ENCODE measurements at places on chromosomes 4 and X. TPM values are rescaled to one million over a fixed set of nuclear protein-coding genes. Genes with fewer than 3 reads are reported as not detected.

GRCh38 chr4:87033902-87034301, 99.1 kb downstream of the AFF1 start:
- DNase-seq, result no peak

- DNase-seq, result no peak
These were observed 223.0 kb downstream of the TACR3 start for GRCh38 chr4:103496800-103497199.

DNA sequence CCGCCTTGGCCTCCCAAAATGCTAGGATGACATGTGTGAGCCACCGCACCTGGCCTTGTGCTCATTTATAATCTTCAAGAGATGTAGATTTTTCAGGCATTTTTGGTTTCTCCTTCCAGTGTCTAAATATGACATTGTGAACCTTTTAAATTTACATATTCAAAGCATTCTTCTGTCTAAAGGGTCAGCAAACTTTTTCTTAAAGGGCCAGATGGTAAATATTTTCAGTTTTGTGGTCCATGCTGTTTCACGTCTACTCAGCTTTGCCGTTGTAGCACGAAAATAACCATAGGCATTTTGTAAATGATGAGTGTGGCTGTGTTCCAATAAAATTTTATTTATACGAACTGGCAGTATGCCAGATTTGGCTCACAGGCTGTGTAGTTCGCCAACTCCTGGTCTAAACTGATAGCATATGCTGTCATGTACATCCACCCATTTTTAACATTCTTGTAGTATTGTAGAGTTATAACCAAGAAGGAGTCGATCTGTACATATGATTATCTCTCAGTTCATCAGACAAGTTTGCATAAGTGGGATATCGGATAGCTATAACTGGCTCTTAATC, 12.7 kb upstream of the GCNA start:
- DNase-seq, result no peak

DNA sequence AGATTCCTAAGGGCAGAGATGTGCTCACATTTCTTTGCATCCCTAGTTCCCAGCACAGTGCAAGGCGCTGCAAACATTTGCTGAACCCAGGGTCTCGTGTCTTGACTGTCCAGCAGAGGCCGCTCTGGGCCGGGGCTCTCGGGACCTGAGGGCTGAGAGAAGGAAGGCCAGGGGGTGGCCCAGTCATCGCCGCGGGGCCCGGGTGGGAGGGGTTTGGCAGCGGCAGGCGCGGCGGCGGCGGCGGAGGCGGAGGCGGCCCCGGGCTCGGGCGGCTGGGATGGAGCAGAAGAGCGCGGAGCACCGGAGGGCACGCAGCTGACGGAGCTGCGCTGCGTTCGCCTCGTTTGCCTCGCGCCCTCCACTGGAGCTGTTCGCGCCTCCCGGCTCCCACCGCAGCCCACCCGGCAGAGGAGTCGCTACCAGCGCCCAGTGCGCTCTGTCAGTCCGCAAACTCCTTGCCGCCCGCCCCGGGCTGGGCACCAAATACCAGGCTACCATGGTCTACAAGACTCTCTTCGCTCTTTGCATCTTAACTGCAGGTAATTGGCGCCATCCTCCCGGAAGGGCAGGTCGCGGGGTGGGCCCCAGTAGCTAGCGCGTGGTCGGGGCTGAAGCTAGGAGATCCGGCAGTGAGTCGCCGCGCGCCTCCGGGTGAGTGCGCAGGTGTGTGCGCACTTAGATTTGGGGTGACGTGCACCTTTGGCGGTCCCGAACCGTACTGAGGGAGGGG, at the start of gene PARM1:
Gene PARM1 (plus strand): TSS at position 285 of the 730 bp plus-strand sequence. CDS start 212 bp downstream, at position 497.
- DNase-seq, result peak; percentile 4

Gene FAM9C
- not detected for polyA plus RNA-seq

Gene ADAMTS3
- 0.03 TPM for polyA plus RNA-seq

- no peak for DNase-seq
These were observed 70.9 kb downstream of the ATXN3L start for GRCh38 chrX:13248867-13249486.

GRCh38 chr4:68145261-68145660, 15.6 kb upstream of the TMPRSS11F start:
- no peak for DNase-seq

GRCh38 chrX:2831471-2832228, 2.9 kb downstream of the GYG2 start:
- DNase-seq, result no peak

GRCh38 chr4:103095080-103095479, 4.6 kb downstream of the BDH2 start:
- no peak for DNase-seq

- no peak for DNase-seq
These were observed 98.4 kb downstream of the RS1 start for GRCh38 chrX:18573556-18573955.

DNA sequence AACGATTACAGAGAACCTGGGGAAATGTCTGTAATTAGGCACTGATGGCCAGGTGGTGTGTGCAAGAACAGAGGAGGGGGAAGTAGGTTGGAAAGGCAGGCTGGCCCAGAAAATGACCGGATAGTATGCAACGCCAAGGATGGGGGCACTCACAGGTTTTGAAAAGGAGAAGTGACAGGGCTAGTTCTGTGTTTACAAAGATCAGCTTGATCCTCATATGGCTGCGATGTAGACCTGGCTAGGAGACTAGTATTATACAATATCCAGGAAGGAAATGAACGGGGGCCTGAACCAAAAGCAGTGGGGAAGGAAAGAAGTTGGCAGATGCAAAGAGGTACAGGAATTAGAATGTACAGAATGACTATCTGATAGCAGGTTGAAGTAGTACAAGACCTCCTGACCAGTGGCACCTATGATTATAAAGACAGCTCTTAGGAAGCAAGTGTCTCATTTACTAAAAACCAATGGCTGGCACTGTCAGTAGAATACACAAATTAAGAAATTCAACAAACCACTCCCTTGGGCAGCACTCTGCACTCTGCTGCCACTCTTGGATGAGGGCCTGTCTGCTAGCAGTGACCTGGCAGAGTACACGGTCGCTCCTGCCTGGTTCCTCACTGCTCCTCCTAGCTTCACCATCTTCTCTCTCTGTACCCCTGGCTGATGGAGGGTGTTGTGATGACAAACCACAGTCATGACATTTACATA, 14.1 kb downstream of the MFAP3L start:
- no peak for DNase-seq

DNA sequence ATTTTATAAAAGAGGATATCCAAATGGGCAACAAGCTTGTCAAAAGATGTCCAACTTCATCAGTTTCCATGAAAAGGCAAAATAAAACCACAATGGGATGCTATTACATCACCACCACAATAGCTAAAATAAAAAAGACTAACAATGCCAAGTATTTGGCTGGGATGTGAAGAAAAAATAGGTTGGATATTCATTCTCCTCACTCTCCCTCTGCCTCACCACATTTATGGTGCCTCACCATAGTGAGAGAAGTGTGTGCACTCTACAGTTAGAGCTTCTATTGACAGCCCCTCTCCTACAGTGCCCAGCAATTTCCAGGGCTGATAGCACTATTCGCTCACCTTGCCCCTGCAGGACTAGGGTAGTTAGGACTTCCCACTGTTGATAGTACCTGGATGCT, 25.5 kb downstream of the VEGFC start:
- no peak for DNase-seq

Gene ZFP42
- polyA plus RNA-seq, result 3.4 TPM

Gene ASB9
- 0.66 TPM for polyA plus RNA-seq

- DNase-seq, result no peak
These were observed 10.2 kb upstream of the MAOB start for GRCh38 chrX:43892336-43892870.

Gene HUWE1
- polyA plus RNA-seq, result 53.6 TPM

Gene MAGEB17
- polyA plus RNA-seq, result not detected

Gene NUP62CL
- polyA plus RNA-seq, result 2.6 TPM

DNA sequence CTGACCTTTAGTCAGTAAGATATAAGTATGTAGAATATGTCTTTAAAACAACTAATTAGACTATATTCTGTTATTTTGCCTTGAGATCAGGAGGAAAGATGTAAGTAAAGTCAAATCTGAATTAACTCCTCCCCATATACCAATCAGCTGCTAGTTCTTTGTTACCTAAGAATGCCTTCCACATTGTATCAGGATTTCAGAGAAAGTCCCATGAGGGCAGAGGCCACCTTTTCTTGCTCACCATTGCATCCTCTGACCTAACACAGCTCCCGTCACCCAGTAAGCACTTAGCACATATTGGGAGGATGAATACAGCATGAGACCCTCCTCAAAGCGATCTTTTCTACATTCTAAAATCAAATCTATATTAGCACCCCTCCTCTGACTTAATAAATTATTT, 87.0 kb downstream of the COL25A1 start:
- DNase-seq, result no peak

- DNase-seq, result no peak
These were observed 280.3 kb downstream of the INPP4B start for GRCh38 chr4:142565771-142566170.

DNA sequence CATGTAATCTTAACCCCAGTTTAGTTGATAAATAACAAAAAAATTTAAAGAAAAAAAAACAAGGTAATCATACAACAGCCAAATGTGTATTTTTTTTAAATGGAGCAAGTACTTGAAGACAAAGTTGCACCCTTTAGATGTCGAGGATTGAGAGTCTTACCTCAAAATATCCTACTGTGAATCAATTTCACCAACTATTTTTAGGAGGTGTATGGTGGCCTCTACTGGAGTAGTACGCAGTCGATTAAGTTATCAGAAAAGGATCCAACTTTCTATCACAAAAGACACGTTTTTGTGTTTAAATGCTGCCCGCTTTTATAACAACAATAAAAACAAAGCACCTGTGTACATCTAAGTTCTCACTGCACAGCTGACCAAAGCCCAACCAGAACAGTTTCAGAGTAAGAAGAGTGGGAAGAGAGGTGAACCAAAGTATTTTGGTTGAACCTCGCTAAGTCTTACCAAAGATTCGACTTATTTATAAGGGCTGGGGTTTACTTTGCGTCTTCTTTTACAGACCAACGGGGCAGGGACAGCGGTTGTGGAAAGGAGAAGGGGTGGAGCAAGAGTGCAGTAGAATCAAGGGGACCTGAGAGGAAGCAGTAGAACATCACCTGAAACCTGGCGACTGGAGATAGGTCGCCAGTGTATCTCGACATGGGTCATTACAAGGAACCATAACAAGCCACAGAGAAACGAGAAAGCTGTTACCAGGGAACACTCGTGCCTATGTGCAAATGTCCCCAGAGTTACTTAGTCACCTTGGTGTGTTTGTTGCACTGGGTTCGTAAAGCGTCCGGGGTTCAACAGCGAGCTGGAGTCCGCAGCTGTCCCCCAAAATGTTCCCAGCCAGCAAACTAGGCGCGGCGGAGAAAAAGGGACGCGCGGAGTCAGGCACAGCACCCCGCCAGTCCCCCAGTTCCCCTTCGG, 1.1 kb downstream of the RPS6KA6 start:
- DNase-seq, result no peak

GRCh38 chr4:45442466-45442865, 681.4 kb downstream of the GABRG1 start:
- no peak for DNase-seq

Gene SHISA3
- not detected for polyA plus RNA-seq

DNA sequence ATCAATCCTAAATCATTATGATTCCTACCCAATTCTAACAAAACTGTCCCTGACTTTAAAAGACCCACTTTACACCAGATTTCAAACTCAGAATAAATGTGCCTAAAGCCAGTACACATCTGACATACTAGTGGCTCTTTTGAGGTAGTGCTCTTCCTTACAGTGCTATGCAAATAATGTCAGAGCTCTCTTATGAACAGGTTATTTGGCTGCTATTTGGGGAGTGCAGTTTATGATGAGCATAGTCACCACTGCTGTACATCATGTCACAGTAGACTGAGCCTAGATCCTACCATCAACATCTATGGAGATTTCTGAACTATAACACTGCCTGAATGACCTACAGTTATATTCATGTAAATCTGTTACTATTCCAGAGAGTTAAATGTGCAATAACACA, 50.4 kb upstream of the PAGE5 start:
- no peak for DNase-seq

DNA sequence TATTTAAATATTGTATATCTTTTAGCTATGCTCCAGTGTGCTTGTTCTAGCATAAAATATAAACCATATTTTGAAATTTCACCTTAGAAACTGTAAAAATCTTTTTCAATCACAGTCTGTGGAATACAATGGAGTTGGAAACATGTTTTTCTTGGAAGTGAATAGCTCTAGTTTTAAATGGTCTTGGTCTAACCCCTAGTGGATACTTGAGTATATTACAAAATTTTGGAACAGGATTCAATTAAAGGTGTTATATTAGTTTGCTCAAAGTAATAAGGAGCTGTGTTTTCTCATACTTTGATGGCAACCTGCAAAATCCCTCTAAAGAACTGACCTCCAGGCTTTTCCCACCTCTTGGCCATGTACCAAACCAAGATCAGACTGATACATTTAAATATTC, 48.2 kb downstream of the STK26 start:
- no peak for DNase-seq

Gene ADH1A
- not detected for polyA plus RNA-seq

- DNase-seq, result no peak
These were observed 175.7 kb upstream of the BCOR start for GRCh38 chrX:40273356-40274050.

DNA sequence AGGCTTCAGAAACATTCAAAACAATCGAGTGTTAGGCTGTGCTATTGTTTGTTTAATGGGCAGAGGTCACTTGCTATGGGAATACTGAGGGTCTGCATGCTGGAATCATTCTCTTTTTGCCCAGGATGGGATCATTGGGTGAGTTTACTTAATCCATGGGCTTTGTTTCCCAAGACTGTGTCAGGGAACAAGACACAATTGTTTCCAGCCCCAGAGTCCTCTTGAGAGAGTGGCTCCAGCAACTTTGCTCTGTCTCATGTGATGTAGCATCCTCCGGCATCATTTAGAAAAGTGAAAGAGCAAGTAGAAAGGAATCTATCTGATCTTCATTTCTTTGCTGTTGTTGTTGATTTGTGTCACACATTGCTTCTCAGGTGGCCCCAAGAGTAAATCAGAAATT, 1.8 kb downstream of the TENM3 start:
- no peak for DNase-seq

DNA sequence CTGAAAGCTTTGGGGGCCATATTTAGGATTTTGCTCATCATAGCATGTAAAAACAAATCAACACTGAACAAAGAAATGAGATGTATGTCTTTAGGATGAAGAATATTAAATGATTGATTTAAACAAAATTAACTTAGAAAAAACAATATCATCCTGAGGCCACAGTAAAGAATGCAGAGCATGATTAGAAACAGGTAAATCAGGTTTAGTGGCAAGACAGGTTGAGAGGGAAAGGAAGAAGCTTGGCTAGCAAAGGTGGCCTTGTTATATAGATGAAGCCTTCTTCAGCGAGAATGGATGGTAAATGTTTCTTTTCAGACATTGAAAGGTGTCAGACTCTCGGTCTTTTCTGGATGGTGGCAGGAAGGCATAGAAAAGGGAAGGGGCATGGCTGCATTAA, 11.9 kb upstream of the MAGEB16 start:
- DNase-seq, result no peak

- DNase-seq, result no peak
These were observed 52.4 kb upstream of the IGFBP7 start for GRCh38 chr4:57162499-57163019.

GRCh38 chr4:130336585-130337217, 1240.7 kb downstream of the C4orf33 start:
- DNase-seq, result no peak

- no peak for DNase-seq
These were observed 35.1 kb downstream of the PIGG start for GRCh38 chr4:534101-534575.

All from keratinocyte (primary cell).